ENCODE measurements at places on chromosomes 6 and 20.

GRCh38 chr6:89199579-89199978 lies 17.6 kb downstream of the GABRR1 start:
- no peak overlapping the region for H3K27ac ChIP-seq
- H3K36me3 ChIP-seq = no peaks in the 10 kb centered on the region
- H3K4me1 ChIP-seq = no peaks in the 10 kb centered on the region
- no peak for DNase-seq

DNA sequence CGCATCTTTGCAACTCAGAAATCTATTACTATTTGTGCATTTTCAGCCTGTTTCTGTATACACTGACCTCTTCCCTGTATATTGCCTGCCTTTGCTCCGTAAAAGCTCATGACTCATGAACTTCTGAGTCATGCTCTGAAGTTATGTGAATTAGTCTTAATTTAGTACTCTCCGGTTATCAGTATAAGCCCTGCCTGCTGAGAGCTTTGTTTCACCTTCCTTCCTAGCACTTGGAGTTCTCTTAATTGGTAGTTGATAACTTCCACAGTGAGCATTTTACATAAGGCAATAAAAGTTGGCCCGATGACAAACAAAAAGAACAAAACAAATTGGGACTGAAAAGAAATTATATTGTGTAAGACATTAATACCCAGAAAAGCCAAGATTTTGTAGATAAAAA lies 231.4 kb downstream of the GJA1 start:
- H3K27me3 ChIP-seq = no peaks in the 10 kb centered on the region
- no peak overlapping the region for H3K4me3 ChIP-seq
- no peaks in the 10 kb centered on the region for H3K36me3 ChIP-seq

- peak; percentile 91 for DNase-seq
- peak overlapping the region; percentile 74 for H3K27ac ChIP-seq
- no peaks in the 10 kb centered on the region for H3K27me3 ChIP-seq
- no peak overlapping the region for H3K4me3 ChIP-seq
Observed at GRCh38 chr6:89297695-89298351, 17.3 kb downstream of the GABRR2 start.

DNA sequence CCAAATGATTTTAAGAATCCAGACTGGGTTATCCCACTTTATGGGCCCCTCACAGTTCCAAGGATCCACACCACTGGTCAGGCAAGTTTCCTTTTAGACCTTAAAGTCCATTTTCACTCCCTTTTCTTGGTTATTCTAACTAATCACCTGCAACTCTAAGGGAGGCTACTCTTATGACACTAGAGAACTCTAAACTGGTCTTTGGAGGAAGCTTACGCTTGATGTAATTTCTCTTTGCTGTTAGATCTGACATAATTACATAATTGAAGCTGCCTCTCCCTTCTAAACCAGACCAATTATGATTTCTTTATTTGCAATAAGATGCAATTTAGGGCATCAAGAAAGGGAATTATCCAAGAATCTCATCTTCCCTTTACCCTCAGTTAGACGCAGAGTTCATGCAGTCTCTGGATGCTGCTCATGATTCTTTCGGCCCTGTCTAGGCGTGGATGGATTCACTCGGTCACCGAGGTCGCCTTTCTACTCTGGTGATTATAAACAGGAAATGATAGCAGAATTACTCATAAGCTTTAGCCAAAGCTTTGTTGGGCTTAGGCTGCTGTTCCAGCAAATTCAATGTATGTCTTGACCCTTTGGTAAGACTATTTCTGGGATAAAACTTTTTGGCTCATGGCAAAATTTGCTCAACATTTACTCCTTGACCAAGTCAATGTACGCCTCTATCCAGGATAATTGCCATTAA lies 166.4 kb upstream of the PRND start:
- no peak overlapping the region for H3K27ac ChIP-seq
- no peak overlapping the region for H3K4me3 ChIP-seq
- no peaks in the 10 kb centered on the region for H3K36me3 ChIP-seq
- DNase-seq = no peak
- H3K27me3 ChIP-seq = no peaks in the 10 kb centered on the region

GRCh38 chr6:161415302-161415855 lies 141.5 kb upstream of the AGPAT4 start:
- H3K27me3 ChIP-seq = no peaks in the 10 kb centered on the region
- H3K4me1 ChIP-seq = peaks cover 10% of the 10 kb centered on the region
- no peak for DNase-seq
- H3K36me3 ChIP-seq = no peaks in the 10 kb centered on the region

DNA sequence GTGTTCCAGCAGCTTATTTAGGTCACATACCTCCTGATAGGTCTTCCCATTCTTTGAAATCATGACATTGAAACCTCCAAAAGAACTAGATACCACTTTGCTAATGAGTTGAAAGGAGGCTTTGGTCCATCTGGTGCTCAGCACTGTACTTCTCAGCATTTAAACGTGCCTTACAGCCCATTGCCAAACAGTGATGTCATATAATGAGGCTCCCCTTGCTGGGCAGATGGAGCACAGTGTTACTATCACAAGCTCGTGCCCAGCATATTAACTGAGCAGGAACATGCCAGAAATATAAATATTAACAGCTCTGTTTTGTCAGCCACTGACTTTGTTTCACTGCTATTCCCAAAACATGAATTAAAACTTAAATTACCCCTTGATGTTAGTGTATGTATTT lies 25.5 kb upstream of the MAPK13 start:
- no peak overlapping the region for H3K27ac ChIP-seq
- no peak overlapping the region for H3K4me3 ChIP-seq
- no peaks in the 10 kb centered on the region for H3K27me3 ChIP-seq
- peaks cover 3% of the 10 kb centered on the region for H3K4me1 ChIP-seq
- peaks cover 50% of the 10 kb centered on the region for H3K36me3 ChIP-seq

- H3K4me1 ChIP-seq = no peaks in the 10 kb centered on the region
- H3K27me3 ChIP-seq = no peaks in the 10 kb centered on the region
- no peak for DNase-seq
- H3K4me3 ChIP-seq = no peak overlapping the region
Observed at GRCh38 chr6:105253787-105254186, 74.0 kb upstream of the POPDC3 start.

DNA sequence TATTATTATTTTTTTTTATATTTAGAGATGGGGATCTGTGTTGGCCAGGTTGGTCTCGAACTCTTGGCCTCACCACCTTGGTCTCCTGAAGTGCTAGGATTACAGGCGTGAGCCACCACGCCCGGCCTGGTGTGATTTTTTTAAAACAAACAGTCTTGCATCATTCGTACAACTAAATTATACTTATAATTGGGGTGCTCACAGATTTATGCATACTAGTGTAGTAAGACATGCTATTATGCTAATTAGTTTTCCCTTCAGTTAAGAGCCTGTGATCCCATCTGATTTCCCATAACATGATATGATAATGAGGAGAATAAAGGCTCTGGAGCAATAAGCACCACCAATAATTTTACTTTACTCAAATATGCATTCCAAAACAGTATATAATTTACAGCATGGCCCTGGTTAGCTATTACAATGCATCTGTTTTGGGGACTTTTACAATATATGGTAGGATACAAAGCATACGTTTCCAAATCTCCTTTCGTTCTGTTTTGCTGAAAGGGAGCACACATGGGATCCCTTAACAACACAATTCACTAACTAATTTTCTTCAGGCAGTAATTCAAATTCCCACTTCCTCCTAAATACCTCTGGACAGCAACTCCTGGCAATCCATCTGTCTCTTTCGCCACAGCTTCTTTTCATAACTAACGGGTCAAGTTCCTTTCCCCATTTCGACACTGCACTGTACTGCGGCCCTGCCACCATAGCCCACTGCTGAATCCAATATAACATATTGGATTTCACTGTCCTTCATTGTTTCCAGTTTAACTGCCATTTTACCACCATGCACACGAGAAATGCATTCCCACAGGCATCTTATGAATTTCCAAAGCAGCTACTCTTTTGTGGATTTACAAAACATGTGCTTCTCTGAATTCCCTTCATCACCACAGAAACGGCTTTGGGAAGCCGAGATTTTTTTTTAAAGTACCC lies 1.7 kb downstream of the NUDT3 start:
- no peaks in the 10 kb centered on the region for H3K27me3 ChIP-seq
- peak overlapping the region; percentile 88 for H3K4me3 ChIP-seq
- no peaks in the 10 kb centered on the region for H3K36me3 ChIP-seq
- H3K27ac ChIP-seq = peak overlapping the region; percentile 94
- peaks cover 22% of the 10 kb centered on the region for H3K4me1 ChIP-seq

- H3K27me3 ChIP-seq = no peaks in the 10 kb centered on the region
- no peaks in the 10 kb centered on the region for H3K36me3 ChIP-seq
- no peak overlapping the region for H3K4me3 ChIP-seq
Observed at GRCh38 chr6:168004023-168004422, 6.6 kb downstream of the KIF25 start.

GRCh38 chr6:157877573-157878438 lies 54.8 kb downstream of the SNX9 start:
- no peaks in the 10 kb centered on the region for H3K4me1 ChIP-seq
- no peak overlapping the region for H3K4me3 ChIP-seq
- DNase-seq = no peak
- no peak overlapping the region for H3K27ac ChIP-seq
- peaks cover 28% of the 10 kb centered on the region for H3K36me3 ChIP-seq
- no peaks in the 10 kb centered on the region for H3K27me3 ChIP-seq

GRCh38 chr6:107156617-107157016 lies 41.3 kb upstream of the BEND3 start:
- H3K27me3 ChIP-seq = no peaks in the 10 kb centered on the region
- H3K27ac ChIP-seq = no peak overlapping the region
- H3K4me3 ChIP-seq = no peak overlapping the region
- no peaks in the 10 kb centered on the region for H3K36me3 ChIP-seq
- DNase-seq = no peak
